ENCODE measurements at places on chromosomes 5 and 9.

GRCh38 chr9:78566521-78566920 lies 269.6 kb downstream of the PSAT1 start:
- DNase-seq, result no peak

DNA sequence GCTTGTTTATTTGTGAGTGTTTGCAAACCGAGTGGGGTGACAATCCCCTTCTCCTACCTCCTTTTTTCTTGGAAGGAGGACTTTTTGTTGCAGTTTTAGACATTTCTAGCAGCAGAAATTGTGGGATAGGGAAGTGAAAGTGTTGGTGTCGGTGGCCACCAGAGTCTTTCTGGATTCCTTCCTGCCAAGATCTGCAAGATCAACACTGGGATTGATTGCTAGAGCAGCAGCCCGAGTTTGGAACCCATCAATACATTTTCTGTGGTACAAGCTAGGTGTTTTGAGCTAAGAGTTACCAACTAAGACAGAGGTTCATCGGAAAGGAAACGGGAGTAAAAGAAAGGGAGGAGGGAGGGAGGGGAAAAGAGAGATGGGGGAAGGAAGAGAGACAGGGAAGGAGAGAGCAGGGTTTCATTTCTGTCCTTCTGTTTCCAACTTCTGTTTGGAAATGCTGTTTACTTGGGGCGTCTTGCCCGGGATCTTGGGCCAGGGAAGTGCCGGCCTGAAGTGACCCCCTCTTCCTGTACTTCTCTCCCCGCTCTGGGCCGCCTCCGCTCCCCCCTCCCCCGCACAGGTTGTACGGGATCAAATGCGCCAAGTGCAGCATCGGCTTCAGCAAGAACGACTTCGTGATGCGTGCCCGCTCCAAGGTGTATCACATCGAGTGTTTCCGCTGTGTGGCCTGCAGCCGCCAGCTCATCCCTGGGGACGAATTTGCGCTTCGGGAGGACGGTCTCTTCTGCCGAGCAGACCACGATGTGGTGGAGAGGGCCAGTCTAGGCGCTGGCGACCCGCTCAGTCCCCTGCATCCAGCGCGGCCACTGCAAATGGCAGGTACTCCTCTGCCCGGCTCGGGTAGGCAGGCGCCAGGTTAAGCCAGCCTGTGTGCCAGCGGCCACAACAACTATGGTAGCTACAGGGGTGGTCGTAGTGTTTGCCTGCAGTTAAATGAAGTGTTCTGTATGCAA lies 4.0 kb downstream of the ISL1 start:
- DNase-seq, result no peak

DNA sequence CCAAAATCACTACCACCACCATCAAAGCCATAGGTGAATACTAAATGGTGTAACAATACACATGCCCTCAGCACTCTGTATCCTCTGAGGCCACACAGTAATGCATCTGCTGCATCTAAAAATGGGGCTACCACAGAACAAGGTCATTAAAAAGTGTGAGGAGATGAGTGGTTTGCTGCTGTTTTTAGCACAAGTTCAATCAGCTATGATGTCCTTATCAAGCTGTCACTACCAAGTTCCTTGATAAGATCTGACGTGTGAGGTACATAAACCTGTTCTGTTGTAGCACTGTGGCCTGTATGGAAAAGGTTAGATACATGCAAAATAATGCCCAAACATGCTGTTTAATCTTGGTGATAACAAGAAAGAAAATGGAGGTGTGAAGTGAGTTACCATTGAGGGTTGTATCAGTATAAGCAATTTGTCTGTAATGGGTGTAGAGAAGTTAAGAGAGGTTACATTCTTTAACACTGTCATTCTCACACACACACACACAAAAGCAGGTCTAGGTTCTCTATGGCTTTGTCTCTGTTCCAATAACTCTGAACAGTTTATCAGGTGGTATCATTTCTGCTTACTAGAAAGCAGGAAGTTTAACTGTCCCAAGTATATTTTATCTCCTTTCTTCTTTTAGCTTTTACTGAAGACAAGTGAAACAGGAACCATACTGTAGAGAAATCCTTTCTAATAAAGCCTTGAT lies 252.9 kb downstream of the CWC27 start:
- no peak for DNase-seq

DNA sequence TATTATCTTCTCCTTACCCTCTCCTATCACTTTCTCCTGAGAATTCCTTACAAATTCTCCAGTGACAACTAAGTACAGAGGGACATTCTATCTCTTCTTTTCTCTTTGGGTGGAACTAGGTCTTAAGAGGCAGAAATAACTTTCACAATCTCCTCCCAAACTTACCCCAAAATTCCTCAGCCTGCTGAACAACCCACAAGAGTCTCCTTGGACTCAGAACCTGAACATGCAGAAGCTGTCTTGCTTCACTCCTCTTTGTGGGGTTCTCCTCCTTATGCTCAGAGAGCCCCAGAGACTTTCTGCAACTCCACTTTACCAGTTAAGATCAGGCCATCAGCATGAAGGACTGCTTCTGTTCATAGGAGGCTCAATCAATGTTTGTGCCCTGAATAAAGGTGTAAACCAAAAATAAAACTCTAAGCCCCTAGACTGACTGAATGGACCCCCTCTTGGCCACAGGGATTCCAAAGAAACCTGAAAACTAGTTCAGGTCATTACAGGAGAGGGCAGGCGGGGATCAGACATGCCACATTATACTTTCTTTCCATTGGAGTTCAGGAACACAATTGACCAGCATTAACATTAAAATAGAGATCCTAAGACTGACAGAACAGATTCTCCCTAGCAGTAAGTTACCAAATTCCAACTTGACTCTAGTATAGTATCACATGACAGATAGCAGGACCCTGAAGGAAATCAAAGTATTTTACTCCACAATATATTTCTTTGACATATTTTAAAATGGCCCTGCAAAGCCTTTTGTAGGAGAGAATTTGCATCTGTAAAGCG lies 179.7 kb upstream of the FBXL17 start:
- DNase-seq, result no peak

- DNase-seq, result no peak
Measured at GRCh38 chr5:107331312-107331711, 339.4 kb downstream of the EFNA5 start.

- DNase-seq, result no peak
Measured at GRCh38 chr9:107007402-107007801, 144.4 kb downstream of the ZNF462 start.

DNA sequence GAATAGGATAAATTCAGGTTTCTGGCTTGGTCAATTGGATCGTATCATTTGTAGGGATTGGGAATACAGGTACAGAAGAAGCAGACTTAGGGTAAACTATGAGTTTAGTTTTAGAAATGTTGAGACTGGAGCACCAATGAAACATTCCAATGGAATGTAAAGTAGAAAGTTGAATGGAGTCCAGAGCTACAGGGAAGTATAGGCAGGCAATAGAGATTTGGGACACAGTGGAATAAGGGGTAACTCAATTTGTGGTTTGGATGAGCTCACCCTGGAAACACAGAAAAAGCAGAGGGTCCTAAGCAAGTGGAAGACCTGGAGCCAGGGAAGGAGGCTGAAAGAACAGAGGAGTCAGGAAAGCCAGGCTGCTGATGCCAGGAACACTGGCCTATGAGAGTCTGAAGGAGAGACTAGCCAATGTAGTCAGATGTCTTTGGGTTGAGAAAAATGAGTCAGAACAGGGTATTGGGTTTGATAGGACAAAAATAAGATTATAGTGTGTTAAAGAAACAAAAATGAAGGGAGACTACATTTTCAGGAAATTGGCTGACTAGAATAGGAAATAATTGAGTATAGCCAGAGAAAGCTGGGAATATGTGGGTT lies 72.8 kb downstream of the STARD4 start:
- no peak for DNase-seq
